SW 1271 (cell line): ENCODE measurements at places on chromosomes 1 and 21.

DNA sequence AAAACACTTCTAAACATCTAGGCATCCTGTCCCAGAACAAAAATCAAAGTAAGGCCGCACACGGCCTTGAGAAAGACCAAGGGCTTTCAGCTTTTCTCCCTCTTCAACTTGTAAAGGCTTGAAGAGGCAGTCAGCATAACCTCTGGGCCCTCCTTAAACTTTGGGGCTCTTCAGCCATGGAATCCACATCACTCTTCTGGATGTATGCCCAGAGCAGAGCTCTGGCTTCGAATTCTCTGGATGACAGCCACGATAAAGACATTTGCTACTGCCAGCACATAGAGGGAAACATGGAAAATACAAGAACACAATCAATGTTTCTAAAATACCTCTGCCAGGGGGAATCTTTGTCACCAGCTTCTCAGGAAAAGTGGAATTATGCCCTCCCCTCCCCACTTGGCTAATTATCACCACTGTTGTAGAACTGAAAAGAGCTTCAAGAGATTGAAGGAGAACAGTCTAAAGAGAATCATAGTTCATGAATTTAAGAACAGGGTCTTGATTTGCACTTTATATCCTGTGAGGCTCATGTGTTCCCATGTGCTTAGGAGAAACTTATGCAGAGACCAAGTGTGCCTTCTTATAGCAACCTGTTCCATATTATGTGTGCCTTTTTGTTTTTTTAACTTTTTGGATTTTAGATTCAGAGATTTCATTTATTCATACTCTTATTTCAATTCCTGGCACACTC, 39.0 kb upstream of the DPT start:
- no peak for DNase-seq

- peak; percentile 97 for DNase-seq
Observed at GRCh38 chr1:244163861-244164510, 112.9 kb downstream of the ZBTB18 start.

DNA sequence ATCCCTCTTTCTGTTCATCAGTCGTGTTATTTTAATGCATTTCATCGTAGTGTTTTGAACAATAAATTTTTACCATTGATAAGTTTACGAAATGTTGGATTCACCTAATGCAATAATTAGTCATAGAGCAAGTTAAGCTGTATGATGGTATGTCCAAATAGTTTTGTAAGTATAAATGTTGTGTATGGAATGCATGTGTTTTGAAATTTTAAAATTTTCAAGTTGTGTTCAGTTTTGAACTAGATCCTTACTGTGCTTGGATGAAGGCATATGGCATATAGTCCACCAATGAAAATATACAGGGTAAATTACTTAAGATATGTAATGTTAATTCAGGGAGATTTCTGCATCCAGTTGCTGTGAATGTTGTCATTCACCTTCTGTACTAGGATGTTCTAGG, 2.3 kb downstream of the ZMYM4 start:
- no peak for DNase-seq

DNA sequence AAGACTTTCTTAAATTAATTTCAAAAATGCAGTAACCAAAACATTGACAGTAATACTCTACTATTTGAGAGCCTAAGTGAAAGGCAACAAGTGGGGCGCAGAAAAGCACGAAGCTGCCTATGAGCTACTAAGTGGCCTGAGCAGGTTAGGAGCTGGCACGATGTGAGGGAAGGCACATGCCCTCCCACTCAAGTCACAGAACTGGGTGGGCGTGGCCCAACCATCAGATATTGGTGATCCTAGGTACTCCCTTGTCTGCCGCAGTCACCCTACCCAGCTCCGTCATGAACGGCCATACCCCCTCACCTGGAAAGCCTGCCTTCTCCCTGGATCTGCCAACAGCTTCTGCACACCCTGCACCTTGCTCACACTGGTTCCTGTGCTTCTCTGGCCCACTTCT, 40.8 kb downstream of the SSBP3 start:
- no peak for DNase-seq

- DNase-seq = no peak
Observed at GRCh38 chr21:31075848-31076247, 37.6 kb upstream of the KRTAP19-8 start.

DNA sequence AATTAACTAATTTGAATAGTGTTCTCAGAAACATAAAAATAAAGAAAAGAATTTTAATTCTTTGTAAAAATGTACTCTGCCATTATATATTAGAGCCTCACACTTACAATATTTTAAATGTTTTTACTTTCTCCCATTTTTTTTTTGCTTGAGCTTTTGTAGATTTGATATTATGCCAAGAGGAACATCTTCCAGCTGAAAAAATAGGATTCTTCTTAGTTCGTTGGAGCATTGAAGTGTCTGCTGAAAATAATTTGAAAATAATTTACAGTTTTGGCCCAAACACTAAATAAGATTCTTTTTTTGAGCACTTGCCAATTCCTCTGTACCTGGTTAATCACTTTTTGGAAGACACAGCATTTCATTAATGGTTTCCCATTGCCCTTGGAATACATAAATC, 175.0 kb upstream of the COL11A1 start:
- DNase-seq = no peak

GRCh38 chr1:156600733-156601121, 552 bp downstream of the GPATCH4 start:
- no peak for DNase-seq
